ENCODE measurements at places on chromosomes 7 and 10. TPM values are rescaled to one million over a fixed set of nuclear protein-coding genes. Genes with fewer than 3 reads are reported as not detected.

GRCh38 chr7:80749270-80749669 is 110.8 kb downstream of the CD36 start:
- peak; percentile 61 for DNase-seq

GRCh38 chr10:127552446-127552845 is 3.3 kb downstream of the NPS start:
- DNase-seq: no peak

DNA sequence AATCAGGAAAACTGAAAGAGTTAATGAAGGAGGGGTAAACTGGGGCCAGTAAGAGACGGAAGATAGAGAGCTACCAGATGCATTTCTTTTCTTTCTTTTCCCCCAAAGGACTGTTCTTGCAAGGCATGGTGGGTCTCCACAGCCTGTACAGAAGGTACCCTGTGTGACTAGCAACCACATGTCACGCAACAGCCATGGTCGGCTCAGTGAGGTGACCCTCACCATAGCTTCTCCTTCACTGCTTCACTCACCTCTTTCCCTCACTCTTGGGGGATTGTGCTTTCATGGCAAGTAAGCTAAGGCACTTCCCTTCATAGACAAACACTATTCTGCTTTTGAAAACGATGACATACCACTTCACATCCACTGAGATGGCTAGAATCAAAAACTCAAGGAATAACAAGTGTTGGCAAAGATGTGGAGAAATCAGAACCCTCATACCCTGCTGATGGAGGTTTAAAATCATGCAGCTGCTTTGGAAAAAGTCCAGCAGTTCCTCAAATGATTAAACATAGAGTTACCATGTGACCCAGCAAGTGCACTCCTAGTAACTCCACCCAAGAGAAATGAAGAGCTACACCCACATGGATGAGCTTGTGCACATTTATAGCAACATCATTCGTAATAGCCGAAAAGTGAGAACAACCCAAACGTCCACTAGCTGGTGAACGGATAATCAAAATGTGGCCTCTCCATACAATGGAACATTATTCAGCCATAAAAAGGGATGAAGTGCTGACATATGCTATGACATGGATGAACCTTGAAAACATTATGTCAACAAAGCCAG is 3.8 kb upstream of the INSIG1 start:
- DNase-seq: no peak

- no peak for DNase-seq
Measured at GRCh38 chr7:64308016-64308270, 5.8 kb upstream of the ZNF736 start.

DNA sequence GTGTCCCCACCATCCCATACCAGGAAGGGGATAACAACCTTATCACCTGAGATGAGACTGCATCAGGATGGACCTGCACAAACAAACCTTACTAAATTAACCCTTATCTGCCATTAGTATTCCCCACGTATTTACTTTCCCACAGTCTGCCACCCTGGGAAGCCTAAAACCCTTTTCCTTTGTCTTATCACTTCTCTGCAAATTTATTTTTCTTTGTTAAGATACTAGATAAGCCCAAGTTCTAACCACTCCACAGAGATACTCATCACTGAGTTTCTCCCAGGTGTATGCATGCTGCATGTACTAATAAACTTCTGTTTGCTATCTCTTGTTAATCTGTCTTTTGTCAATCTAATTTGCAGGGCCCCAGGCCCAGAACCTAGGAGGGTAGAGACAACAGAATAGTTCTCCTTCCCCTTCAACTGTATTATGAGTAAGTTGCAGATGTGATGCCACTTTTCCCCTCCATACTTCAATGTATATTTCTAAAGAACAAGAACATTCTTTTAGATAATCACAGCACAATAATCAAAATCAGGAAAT is 66.0 kb downstream of the ELMO1 start:
- DNase-seq: no peak

GRCh38 chr10:124875596-124875995 is 66.3 kb upstream of the ZRANB1 start:
- peak; percentile 53 for DNase-seq

- no peak for DNase-seq
Measured at GRCh38 chr7:83794829-83795228, 145.9 kb upstream of the SEMA3E start.

C10orf67 gene
- total RNA-seq: 0.05 TPM

DNA sequence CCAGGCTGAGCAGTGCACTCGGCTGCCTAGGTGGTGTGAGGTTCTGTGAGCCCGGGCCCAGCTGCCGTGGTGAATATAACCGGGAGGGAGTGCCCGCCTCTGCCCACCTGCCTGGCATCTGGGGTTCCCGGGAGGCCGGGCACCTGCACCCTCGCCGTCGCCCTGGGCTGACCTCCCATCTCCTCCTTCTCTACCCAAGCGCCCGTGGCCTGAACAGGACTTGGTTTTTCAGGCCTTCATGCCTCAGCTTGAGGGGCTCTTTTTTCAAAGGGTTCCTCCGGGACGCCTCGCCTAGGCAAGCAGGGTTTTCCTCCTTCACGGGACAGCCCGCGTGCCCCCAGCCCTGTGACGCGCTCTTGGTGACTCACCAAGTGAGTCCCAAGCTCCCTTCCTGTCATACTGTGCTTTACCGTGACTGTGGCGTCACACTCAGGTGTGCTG is 9.9 kb downstream of the INPP5A start:
- DNase-seq: no peak

RBP4 gene
- total RNA-seq: 0.37 TPM

SCD gene
- 216 TPM for total RNA-seq
